ENCODE measurements at places on chromosomes 1 and 21.

DNA sequence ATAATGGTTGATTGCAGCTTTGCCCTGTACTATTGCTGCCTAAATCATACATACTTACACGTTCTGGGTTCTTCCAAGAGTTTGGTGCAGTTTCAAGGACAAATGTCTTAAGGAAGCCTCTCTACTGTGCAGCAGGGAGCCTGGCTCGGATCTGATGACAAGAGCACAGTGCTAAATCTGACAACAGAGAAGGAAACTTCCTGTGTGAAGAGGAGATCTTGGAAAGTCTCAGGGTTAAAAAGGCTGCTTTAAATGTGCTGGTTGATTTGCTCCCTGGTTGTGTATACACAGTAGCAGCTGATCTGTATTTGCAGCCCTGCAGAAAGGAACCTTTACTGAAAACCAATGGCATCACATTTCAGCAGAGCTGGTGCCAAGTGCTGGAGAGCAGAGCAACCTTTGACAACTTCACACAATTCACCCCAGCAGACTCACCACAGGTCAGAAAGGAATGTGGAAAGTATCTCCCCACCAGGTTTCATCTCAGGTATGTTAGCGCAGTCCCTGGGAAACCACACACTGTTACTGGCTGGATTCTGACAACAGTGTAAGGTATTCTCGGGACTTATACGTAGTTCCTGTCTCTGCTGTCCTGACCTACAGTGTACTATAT lies 355.0 kb upstream of the ESRRG start:
- no peak for DNase-seq

DNA sequence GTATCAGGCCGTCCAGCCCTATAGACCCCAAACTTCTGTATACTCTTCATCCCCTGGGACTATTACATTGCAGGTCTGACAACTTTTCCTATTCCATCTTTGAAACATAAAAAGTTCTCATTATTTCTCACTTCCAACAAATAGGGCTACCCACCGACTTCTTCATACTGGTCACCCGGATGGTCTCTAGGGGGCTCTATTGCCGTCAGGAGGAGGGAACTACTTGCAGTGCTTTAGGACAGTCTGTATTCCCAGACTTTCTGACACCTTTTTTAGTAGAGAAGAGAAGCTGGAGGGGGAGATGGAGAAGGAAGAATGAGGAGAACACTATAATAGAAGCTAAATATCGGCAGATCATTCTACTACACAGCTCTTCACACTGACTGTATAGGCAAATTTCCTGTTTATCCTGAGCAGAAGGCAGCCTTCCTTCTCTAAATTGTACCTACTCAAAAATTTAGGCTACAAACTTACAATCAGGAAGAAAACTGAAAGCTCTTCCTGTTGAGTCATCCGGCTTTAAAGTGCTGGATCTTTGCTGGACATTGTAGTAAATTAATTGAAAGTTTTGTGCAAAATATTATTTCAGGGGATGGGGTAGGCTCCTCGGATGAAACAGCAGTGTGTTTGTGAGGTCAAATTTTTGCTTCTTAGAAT lies 54.6 kb downstream of the CDC7 start:
- no peak for DNase-seq

- DNase-seq, result no peak
Measured at GRCh38 chr1:198903621-198904020, 264.8 kb downstream of the PTPRC start.

- DNase-seq, result no peak
Measured at GRCh38 chr1:99738858-99739465, 27.5 kb downstream of the FRRS1 start.

- DNase-seq, result no peak
Measured at GRCh38 chr1:203424861-203425662, 50.5 kb upstream of the PRELP start.

- no peak for DNase-seq
Measured at GRCh38 chr21:38807441-38807871, 1.7 kb downstream of the ETS2 start.

DNA sequence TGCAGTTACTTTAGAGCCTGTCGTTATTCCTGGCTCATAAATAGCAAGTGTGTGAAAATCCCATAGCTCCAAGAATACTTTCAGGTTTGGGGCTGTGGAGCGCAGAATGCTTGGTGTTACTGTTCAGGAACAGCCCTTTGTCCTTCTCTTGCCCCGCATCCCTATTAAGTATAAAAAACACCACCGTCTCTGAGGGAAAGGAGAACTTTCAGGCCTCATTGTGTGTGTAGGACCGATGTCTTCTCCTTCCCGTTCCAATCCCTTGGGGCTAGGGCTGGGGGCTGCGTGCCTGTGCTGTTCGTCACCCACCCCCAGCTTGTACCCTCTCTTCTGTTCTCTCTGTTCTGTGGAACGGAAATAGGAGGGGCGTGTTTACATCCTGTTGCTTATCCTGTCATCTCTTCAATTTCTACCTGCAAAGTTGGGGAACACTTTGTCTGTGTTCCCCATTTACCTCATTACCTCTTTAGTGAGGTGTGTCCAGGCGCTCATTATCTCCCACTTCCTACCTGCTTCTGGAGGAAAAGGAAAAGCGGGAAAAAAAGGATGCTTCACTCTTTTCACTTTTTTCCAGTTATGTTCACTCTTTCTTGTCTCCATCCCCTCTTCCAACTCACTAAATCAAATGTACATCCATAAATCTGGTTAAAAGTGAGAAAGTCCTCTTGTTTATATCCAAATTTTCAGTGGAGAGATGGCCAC lies 788 bp upstream of the TXNIP start:
- DNase-seq, result peak; percentile 41

- no peak for DNase-seq
Measured at GRCh38 chr1:44842486-44842861, 579 bp downstream of the PTCH2 start.

All from activated T-helper 1 cell treated with anti-CD3 and anti-CD28 coated beads, Interleukin-2, amount 50 U/mL, for 16 hours (primary cell).